ENCODE measurements at places on chromosomes 3 and 15. TPM values are rescaled to one million over a fixed set of nuclear protein-coding genes. Genes with fewer than 3 reads are reported as not detected.

AQP9 gene
- polyA plus RNA-seq, result 0.15 TPM

TERC gene
- not detected for polyA plus RNA-seq

ADGRG7 gene
- not detected for polyA plus RNA-seq

MST1R gene
- polyA plus RNA-seq, result 12.4 TPM

FETUB gene
- not detected for polyA plus RNA-seq

ERICH6 gene
- polyA plus RNA-seq, result not detected

TRMT10C gene
- 8.1 TPM for polyA plus RNA-seq

- no peak overlapping the region for H3K4me3 ChIP-seq
- H3K36me3 ChIP-seq, result no peaks in the 10 kb centered on the region
- no peaks in the 10 kb centered on the region for H3K4me1 ChIP-seq
These were observed 76.3 kb upstream of the FAM98B start for GRCh38 chr15:38377636-38378035.

- H3K27ac ChIP-seq, result no peak overlapping the region
- no peaks in the 10 kb centered on the region for H3K36me3 ChIP-seq
- H3K27me3 ChIP-seq, result no peaks in the 10 kb centered on the region
- no peak for DNase-seq
- no peaks in the 10 kb centered on the region for H3K4me1 ChIP-seq
These were observed 374.7 kb downstream of the VPS13C start for GRCh38 chr15:61685534-61685933.

DNA sequence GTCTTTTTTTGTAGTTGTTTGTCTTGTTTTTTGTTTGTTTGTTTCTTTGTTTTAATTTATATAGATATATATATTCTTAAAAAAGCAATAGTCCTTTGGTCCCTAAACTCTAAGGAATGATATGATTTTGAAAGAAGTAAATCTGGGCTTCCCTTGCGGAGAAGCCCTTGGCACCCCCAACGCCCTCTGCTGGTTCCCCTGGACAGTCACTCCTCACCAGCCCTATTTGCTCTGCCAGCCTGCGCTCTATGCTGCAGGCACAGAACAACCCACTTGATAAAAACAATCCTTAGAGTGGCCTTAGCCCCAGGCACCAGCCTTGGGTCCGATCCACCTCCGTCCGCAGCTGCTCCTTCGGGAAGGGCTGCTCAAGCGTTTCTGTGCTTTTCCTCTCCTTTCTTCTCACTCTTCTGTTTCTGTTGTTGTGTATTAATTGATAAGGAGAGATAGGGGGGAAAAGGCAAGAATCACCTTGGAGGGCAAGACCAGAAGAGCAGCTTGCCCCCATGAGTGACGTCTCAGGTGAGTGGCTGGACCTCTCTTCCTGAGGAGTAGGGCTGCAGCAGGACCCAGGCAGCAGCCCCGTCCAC is 13.7 kb upstream of the PARP6 start:
- no peaks in the 10 kb centered on the region for H3K4me1 ChIP-seq
- no peak overlapping the region for H3K27ac ChIP-seq
- H3K36me3 ChIP-seq, result no peaks in the 10 kb centered on the region
- no peaks in the 10 kb centered on the region for H3K27me3 ChIP-seq
- no peak overlapping the region for H3K4me3 ChIP-seq

DNA sequence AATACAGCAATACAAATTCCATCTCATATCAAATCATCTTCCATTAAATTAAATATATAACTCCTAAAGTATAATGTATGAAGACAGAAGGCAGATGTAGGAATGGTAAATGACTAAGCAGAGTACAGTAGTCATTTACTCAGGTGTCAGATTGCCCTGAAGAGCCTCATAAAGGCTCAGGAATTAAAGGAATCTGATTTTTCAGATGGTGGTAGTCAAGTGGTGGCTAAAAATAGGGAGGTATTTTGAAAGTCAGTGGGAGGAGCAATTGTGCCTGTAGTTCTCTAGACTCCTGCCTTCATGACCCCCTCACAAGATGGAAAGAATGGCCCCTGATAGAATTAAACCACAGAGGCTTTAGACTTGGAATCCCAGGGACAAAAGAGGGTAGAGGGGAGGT is 142.7 kb upstream of the SYNPR start:
- H3K27me3 ChIP-seq, result no peaks in the 10 kb centered on the region
- H3K27ac ChIP-seq, result no peak overlapping the region
- no peak overlapping the region for H3K4me3 ChIP-seq
- DNase-seq, result no peak
- no peaks in the 10 kb centered on the region for H3K4me1 ChIP-seq
- no peaks in the 10 kb centered on the region for H3K36me3 ChIP-seq

- no peak for DNase-seq
- H3K36me3 ChIP-seq, result no peaks in the 10 kb centered on the region
- H3K4me1 ChIP-seq, result no peaks in the 10 kb centered on the region
- no peak overlapping the region for H3K27ac ChIP-seq
- H3K27me3 ChIP-seq, result no peaks in the 10 kb centered on the region
- no peak overlapping the region for H3K4me3 ChIP-seq
These were observed 101.3 kb downstream of the SENP2 start for GRCh38 chr3:185687271-185687878.

GRCh38 chr3:143707848-143708247 is 140.4 kb downstream of the SLC9A9 start:
- H3K36me3 ChIP-seq, result no peaks in the 10 kb centered on the region
- H3K27ac ChIP-seq, result no peak overlapping the region
- H3K4me1 ChIP-seq, result no peaks in the 10 kb centered on the region
- no peak for DNase-seq

DNA sequence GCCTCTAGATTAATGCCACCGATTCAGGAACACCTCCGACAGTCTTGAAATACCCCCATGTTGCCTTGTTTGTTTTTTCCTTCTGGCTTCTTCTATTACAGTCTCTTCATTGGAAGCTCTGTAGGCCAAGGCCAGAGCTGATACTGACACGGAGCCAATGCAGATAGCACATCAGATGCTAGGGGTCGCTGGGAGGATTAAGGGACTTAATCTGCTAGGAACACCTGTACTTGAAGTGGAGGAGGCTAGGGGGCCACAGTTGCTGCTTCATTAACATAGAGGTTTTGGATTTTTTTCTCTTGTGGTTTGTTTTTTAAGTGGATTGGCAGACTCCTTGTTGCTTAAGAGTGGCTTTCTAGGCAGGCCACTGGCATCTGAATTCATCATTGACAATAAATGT is 49.6 kb downstream of the PARP14 start:
- H3K27me3 ChIP-seq, result no peaks in the 10 kb centered on the region
- H3K36me3 ChIP-seq, result no peaks in the 10 kb centered on the region
- DNase-seq, result no peak
- no peak overlapping the region for H3K27ac ChIP-seq
- no peak overlapping the region for H3K4me3 ChIP-seq

- DNase-seq, result no peak
- no peaks in the 10 kb centered on the region for H3K36me3 ChIP-seq
- no peaks in the 10 kb centered on the region for H3K27me3 ChIP-seq
- no peak overlapping the region for H3K4me3 ChIP-seq
- H3K27ac ChIP-seq, result no peak overlapping the region
These were observed 74.6 kb downstream of the ARRDC4 start for GRCh38 chr15:98035134-98035533.

DNA sequence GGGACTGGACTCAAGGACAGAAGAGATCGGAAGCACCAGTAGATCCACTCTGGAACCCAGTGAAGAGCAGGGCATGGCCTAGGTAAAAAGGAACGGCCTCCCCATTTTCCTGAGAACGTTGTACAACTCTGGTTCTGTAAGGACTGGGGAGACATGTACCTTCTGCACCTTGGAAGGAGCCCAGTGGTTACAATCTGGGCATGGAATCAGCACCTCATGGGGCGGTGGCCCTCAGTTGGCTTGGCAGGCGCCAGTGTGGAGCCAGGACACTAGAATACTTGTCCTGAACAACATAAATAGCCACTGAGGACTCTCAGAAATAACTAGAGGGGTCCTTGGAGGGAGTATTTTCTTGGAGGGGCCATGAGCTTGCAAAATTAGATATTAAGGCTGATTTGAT is 25.6 kb downstream of the EAF1 start:
- no peaks in the 10 kb centered on the region for H3K36me3 ChIP-seq
- H3K27ac ChIP-seq, result no peak overlapping the region
- no peaks in the 10 kb centered on the region for H3K4me1 ChIP-seq

DNA sequence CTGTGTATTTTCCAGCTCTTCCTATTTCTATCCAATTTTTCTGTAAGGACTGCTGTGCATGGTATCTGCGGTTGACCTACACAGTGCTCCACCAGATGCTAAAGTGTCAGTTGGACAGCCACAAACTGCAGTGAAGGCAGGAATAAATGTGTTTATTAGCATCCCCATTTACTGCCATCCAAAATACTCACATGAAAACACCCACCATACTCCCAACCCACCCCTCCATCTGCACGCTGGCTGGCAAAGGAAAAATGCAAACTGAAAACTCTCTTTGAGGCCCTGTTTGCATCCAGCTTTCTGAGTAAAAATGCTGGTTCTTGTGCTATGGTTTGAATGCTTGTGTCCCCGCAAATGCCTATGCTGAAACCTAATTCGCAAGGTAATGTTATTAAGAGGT is 515.5 kb downstream of the ZNF385D start:
- no peaks in the 10 kb centered on the region for H3K36me3 ChIP-seq
- H3K4me3 ChIP-seq, result no peak overlapping the region
- DNase-seq, result no peak
- no peaks in the 10 kb centered on the region for H3K27me3 ChIP-seq

DNA sequence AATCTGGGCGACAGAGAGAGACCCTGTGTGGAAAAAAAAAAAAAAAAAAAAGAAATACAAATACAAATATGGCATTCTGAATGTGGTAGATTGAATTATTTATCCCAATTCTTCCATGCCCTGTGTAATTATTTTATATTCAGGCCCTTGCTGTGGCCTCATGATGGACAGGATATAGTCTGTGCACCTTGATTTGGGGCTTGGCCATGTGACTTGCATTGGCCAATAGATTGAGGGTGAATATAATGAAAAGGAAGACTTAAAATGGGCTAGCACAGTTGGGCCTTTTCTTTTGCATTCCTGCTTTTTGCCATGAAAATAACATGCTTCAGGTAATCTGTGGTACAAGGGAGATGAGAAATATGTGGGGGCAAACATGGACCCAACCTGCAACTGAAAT is 27.1 kb upstream of the IGF2BP2 start:
- no peak for DNase-seq
- no peak overlapping the region for H3K4me3 ChIP-seq

DNA sequence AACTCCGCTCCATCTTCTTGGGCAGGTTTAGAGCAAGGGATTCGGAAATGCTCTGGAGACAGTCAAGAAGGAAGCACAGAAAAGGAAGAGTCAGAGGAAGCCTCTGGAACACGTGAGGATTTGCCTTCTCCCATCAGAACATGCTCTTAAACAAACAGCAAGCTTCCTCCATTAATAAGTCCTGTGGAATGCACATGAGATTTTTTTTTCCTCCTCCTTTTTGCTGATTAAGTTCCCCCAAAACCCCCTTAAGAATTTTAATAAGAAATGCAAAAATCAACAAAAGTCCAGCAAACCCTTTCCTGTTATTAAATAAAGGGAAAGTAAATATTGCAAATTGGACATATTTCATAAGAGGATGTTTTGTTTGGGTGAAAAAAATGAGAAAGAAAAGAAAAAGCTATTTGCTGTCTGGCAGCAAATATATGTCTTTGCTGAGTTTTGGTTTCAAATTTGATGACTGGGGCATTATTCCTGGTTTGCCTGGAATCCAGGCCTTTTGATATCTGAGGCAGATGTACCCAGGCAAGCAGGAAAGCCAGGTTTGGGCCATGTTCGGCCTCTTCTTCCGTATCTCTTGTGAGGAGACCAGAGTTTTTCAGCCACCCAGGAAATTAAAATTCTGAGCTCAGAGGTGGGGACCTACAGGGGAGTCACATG is 7.9 kb upstream of the TSEN2 start:
- no peak overlapping the region for H3K27ac ChIP-seq
- H3K27me3 ChIP-seq, result no peaks in the 10 kb centered on the region
- DNase-seq, result no peak
- H3K4me1 ChIP-seq, result peaks cover 3% of the 10 kb centered on the region

GRCh38 chr15:40050788-40051470 is 11.9 kb upstream of the SRP14 start:
- H3K4me1 ChIP-seq, result peaks cover 10% of the 10 kb centered on the region
- no peak for DNase-seq
- no peaks in the 10 kb centered on the region for H3K36me3 ChIP-seq
- no peak overlapping the region for H3K4me3 ChIP-seq

DNA sequence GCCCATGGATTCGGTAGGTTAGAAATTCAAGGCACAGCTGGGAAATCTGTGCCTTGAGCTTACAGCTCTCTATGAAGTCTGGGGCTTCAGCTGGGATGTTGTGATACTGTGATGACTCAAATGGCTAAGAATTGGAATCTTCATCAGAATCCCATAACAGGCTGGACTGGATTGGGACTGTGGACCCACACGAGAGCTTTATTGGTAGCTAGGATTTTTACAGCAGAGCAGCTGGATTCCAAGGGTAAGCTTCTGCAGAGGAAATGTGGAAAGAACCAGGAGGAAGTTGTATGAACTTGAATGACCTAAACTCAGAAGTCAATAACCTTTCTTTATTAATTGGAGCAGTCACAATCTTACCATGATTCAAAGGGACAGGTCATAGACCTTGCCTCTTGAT is 1187.1 kb downstream of the ROBO1 start:
- no peak overlapping the region for H3K27ac ChIP-seq
- H3K36me3 ChIP-seq, result no peaks in the 10 kb centered on the region
- no peaks in the 10 kb centered on the region for H3K4me1 ChIP-seq
- H3K27me3 ChIP-seq, result no peaks in the 10 kb centered on the region
- H3K4me3 ChIP-seq, result no peak overlapping the region
- no peak for DNase-seq

GRCh38 chr3:110810356-110810755 is 261.3 kb upstream of the NECTIN3 start:
- H3K27me3 ChIP-seq, result no peaks in the 10 kb centered on the region
- H3K27ac ChIP-seq, result no peak overlapping the region
- no peaks in the 10 kb centered on the region for H3K36me3 ChIP-seq
- H3K4me1 ChIP-seq, result no peaks in the 10 kb centered on the region

DNA sequence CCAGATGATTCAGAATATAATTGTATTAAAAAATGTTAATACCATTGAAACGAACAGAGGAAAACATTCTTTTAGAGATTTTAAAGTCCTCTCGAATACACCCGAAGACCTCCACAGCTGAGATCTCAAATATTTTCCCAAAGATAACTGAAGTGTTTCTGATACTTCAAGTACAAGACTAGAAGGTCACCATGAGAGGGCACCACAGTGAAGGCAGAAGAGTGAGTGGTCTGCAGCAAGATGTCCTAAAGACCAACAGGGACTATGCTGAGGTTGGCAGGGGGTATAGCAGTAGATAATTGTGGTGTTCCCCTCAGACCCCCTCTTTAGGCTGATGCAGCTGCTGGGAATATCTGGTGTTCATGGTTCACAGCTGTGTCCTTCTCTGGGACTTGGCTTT is 156.5 kb downstream of the PDCD6IP start:
- H3K27ac ChIP-seq, result no peak overlapping the region
- H3K27me3 ChIP-seq, result no peaks in the 10 kb centered on the region
- H3K4me3 ChIP-seq, result no peak overlapping the region
- H3K36me3 ChIP-seq, result no peaks in the 10 kb centered on the region

- H3K4me3 ChIP-seq, result no peak overlapping the region
- no peaks in the 10 kb centered on the region for H3K36me3 ChIP-seq
- H3K27me3 ChIP-seq, result no peaks in the 10 kb centered on the region
- no peak overlapping the region for H3K27ac ChIP-seq
- H3K4me1 ChIP-seq, result peaks cover 13% of the 10 kb centered on the region
These were observed 23.5 kb upstream of the APEH start for GRCh38 chr3:49650637-49651036.

GRCh38 chr3:194249323-194250097 is 101.6 kb downstream of the CPN2 start:
- no peak overlapping the region for H3K27ac ChIP-seq
- no peaks in the 10 kb centered on the region for H3K27me3 ChIP-seq
- no peaks in the 10 kb centered on the region for H3K4me1 ChIP-seq
- DNase-seq, result no peak
